GM23248 (cell line): ENCODE measurements at places on chromosomes 5 and 9. TPM values are rescaled to one million over a fixed set of nuclear protein-coding genes. Genes with fewer than 3 reads are reported as not detected.

GRCh38 chr5:72283358-72283757 lies 36.7 kb downstream of the MRPS27 start:
- peaks cover 36% of the 10 kb centered on the region for H3K4me1 ChIP-seq
- no peaks in the 10 kb centered on the region for H3K27me3 ChIP-seq
- H3K36me3 ChIP-seq: no peaks in the 10 kb centered on the region; the same call in 1 of the 2 replicates
- H3K4me3 ChIP-seq: no peak overlapping the region

Gene BSPRY
- not detected in 2 replicates for total RNA-seq

GRCh38 chr5:102764381-102765004 lies 9.4 kb downstream of the PAM start:
- no peak for DNase-seq
- no peak overlapping the region for H3K4me3 ChIP-seq
- peaks cover 34% of the 10 kb centered on the region for H3K4me1 ChIP-seq
- H3K27me3 ChIP-seq: no peaks in the 10 kb centered on the region
- H3K36me3 ChIP-seq: no peaks in the 10 kb centered on the region

GRCh38 chr5:180345186-180345585 lies 8.0 kb downstream of the GFPT2 start:
- peaks cover 42% of the 10 kb centered on the region for H3K4me1 ChIP-seq
- no peaks in the 10 kb centered on the region for H3K36me3 ChIP-seq
- no peak overlapping the region for H3K27ac ChIP-seq
- DNase-seq: no peak

Gene ACTBL2
- 0.11 and 0.76 TPM in 2 replicates for total RNA-seq

DNA sequence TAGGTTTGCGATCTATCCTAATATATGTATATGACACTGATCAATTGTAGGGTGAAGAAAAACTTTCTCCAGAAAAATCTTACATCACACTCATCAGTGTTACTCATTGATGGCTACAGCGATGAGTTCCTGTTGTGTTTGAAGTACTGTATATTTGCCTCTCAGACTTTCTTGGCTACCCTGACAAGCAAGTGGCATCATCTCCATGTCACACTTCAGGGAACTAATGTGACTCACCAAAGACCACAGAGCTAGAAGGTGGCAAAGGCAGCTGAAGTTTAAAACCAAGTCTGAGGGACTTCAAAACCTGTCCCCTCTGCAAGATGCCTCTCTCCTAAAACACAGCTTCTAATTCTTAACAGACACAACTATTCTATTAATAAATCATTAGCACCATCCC lies 451.4 kb downstream of the CTNND2 start:
- H3K27me3 ChIP-seq: no peaks in the 10 kb centered on the region
- H3K4me1 ChIP-seq: no peaks in the 10 kb centered on the region
- H3K36me3 ChIP-seq: no peaks in the 10 kb centered on the region
- H3K4me3 ChIP-seq: no peak overlapping the region
- DNase-seq: no peak
- H3K27ac ChIP-seq: no peak overlapping the region

Gene PTGES
- 8.3 and 12.6 TPM in 2 replicates for total RNA-seq

DNA sequence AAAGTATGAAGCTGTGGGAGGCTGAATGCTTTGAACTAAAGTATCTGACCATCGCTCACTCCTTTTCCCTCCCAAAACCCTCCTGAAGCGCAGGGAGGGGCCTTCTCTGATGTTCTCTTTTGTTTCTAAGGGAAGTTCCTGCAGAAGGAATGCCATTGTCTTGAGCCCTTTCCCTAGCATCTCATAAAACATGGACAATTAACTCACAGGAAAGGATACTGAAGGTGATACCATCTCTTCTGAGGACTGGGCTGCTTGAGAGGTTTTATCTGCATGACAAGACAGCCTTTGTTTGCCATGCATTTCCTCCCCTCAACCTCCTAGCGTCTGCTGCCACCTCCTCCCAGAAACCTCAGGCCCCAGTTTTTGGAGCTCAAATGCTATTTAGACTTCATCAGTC lies 4.3 kb upstream of the RMND5B start:
- DNase-seq: no peak
- no peaks in the 10 kb centered on the region for H3K36me3 ChIP-seq
- H3K27ac ChIP-seq: no peak overlapping the region
- 0 out of 2 replicates have a peak, but pooled peaks cover 3% of the 10 kb centered on the region for H3K27me3 ChIP-seq

Gene HMMR
- total RNA-seq: 10.7 and 13.9 TPM in 2 replicates

GRCh38 chr5:116480894-116481510 lies 93.6 kb downstream of the SEMA6A start:
- H3K4me3 ChIP-seq: no peak overlapping the region
- DNase-seq: no peak
- no peak overlapping the region for H3K27ac ChIP-seq
- no peaks in the 10 kb centered on the region for H3K36me3 ChIP-seq

- no peaks in the 10 kb centered on the region for H3K27me3 ChIP-seq
- peak; percentile 91 for DNase-seq
- peaks cover 43% of the 10 kb centered on the region for H3K4me1 ChIP-seq
- peaks cover 4% of the 10 kb centered on the region; the same call in 1 of the 2 replicates for H3K36me3 ChIP-seq
- H3K4me3 ChIP-seq: peak overlapping the region; percentile 20; the same call in 1 of the 2 replicates
- H3K27ac ChIP-seq: peak overlapping the region; percentile 54
These were observed 88.0 kb downstream of the NLN start for GRCh38 chr5:65809817-65810531.

DNA sequence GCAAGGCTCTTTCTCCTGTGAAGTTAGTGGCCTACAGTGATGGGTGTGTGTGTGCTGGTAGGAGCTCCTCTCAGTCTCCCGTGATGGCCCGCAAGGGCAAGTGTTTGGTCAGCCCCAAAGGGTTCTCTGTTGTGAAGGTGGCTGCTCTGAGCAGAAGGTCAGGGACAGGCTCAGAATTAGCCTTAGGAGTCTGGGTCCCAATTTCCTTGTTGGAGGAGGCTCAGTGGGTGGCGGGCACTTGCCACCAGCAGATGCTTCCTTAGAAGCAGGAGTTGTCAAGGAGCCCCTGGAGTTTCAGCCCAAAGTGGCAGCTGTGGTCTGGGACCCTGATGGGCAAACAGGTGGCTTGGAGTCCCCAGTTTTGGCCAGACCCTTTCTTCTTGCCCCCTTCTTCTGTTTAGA lies 154.4 kb downstream of the MACROH2A1 start:
- DNase-seq: no peak
- H3K4me3 ChIP-seq: no peak overlapping the region
- no peaks in the 10 kb centered on the region for H3K36me3 ChIP-seq
- no peak overlapping the region for H3K27ac ChIP-seq
- H3K4me1 ChIP-seq: peaks cover 58% of the 10 kb centered on the region

Gene GPR21
- 0.65 TPM in 1 of 2 replicates, not detected in the other for total RNA-seq
